ENCODE measurements at places on chromosomes 16 and 17. TPM values are rescaled to one million over a fixed set of nuclear protein-coding genes. Genes with fewer than 3 reads are reported as not detected.

TMED6 gene
- total RNA-seq, result not detected

SLC16A6 gene
- total RNA-seq, result 0.24 TPM

ASIC2 gene
- total RNA-seq, result 0.43 TPM

KRT20 gene
- total RNA-seq, result not detected

MYH11 gene
- total RNA-seq, result under 0.01 TPM

PRSS53 gene
- 0.96 TPM for total RNA-seq

KCTD19 gene
- total RNA-seq, result not detected
